ENCODE measurements at places on chromosomes 16 and 17. TPM values are rescaled to one million over a fixed set of nuclear protein-coding genes. Genes with fewer than 3 reads are reported as not detected.
A peak's percentile ranks its signal among the peaks of the same experiment; 100 is the strongest.

GRCh38 chr16:56261656-56262055, 70.4 kb downstream of the GNAO1 start:
- no peaks in the 10 kb centered on the region for H3K36me3 ChIP-seq
- peaks cover 35% of the 10 kb centered on the region for H3K27me3 ChIP-seq
- H3K4me3 ChIP-seq: no peak overlapping the region
- H3K4me1 ChIP-seq: peaks cover 2% of the 10 kb centered on the region
- no peak for DNase-seq
- no peak overlapping the region for H3K27ac ChIP-seq

DNA sequence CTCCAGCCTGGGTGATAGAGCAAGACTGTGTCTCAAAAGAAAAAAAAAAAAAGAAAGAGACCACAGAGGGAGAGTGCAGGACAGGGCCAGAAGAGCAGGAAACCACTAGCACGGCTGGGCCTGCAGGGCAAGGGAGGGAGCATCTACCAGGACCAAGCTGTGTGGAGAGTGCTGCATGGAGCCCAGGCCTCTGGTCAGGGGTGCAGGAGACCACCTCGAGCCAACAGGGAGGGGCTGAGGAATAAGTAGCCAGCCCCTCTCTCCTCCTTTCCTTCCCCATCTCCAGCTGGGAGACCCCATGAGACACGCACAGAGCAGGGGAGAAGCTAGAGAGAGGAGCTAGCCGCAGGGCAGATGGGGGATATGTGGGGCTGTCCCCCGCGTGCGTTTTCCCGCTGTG, 67.0 kb upstream of the DNAH17 start:
- H3K27me3 ChIP-seq: peaks cover 22% of the 10 kb centered on the region
- no peak overlapping the region for H3K27ac ChIP-seq
- no peaks in the 10 kb centered on the region for H3K4me1 ChIP-seq
- no peaks in the 10 kb centered on the region for H3K36me3 ChIP-seq
- DNase-seq: no peak
- no peak overlapping the region for H3K4me3 ChIP-seq

Gene HBQ1
- not detected for total RNA-seq

DNA sequence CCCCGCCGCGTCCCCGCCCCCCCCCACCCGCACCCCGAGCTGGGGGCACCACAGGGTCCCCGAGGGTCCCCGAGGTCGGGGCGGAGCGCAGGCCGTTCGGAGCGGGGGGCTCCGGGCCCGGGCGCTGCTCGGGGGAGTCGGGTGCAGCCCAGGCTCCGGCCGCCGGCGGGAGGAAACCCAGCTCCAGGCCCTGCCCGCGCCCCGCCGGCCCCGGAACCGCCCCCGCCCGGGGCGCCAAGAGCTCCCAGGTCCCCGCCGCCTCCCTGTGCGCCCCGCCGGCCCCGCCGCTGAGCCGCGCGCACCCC, 33.2 kb upstream of the RPH3AL start:
- no peak overlapping the region for H3K27ac ChIP-seq
- peak overlapping the region; percentile 51 for H3K4me3 ChIP-seq
- peaks cover 18% of the 10 kb centered on the region for H3K27me3 ChIP-seq
- peaks cover 10% of the 10 kb centered on the region for H3K4me1 ChIP-seq
- DNase-seq: no peak
- H3K36me3 ChIP-seq: no peaks in the 10 kb centered on the region

Gene CD300H
- not detected for total RNA-seq

DNA sequence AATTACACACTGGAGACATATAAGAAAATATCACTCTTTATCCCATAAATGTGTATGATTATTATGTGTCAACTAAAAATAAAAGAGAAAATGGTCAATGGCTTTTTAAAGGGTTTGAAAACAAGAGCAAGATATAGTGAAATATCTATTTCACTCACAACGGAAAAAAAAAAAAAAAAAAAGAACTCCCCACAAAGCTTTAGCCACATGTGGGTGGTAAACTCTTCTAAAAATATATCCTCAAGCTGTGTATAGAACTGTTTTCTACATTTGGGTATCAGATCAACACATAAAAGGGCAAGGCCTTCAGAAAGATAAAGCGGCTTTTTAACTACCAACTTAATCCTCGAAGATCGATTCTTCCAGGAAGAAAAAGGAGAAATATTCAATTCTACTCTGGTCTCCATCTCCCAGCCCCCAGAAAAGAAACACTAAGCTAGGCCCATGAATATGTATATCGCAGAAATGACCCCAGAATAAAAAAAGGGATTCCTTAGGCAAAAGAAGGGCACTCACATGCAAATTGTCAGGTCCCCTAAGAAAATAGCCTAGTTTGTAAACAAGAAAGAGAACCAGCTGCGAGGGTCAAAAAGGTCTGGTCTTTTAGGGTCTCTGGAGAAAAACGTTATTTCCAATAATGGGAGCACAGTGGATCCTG, 4.4 kb downstream of the LITAF start:
- peaks cover 9% of the 10 kb centered on the region for H3K4me1 ChIP-seq
- DNase-seq: no peak
- peaks cover 11% of the 10 kb centered on the region for H3K36me3 ChIP-seq

- no peak for DNase-seq
- peaks cover 41% of the 10 kb centered on the region for H3K27me3 ChIP-seq
- no peaks in the 10 kb centered on the region for H3K36me3 ChIP-seq
These were observed 3.0 kb downstream of the CDH1 start for GRCh38 chr16:68739964-68740627.

Gene ABCA10
- under 0.01 TPM for total RNA-seq

GRCh38 chr16:85606904-85607303, 6.2 kb upstream of the GSE1 start:
- H3K4me3 ChIP-seq: no peak overlapping the region
- H3K36me3 ChIP-seq: no peaks in the 10 kb centered on the region
- no peak for DNase-seq
- no peak overlapping the region for H3K27ac ChIP-seq
- peaks cover 12% of the 10 kb centered on the region for H3K4me1 ChIP-seq
- no peaks in the 10 kb centered on the region for H3K27me3 ChIP-seq

DNA sequence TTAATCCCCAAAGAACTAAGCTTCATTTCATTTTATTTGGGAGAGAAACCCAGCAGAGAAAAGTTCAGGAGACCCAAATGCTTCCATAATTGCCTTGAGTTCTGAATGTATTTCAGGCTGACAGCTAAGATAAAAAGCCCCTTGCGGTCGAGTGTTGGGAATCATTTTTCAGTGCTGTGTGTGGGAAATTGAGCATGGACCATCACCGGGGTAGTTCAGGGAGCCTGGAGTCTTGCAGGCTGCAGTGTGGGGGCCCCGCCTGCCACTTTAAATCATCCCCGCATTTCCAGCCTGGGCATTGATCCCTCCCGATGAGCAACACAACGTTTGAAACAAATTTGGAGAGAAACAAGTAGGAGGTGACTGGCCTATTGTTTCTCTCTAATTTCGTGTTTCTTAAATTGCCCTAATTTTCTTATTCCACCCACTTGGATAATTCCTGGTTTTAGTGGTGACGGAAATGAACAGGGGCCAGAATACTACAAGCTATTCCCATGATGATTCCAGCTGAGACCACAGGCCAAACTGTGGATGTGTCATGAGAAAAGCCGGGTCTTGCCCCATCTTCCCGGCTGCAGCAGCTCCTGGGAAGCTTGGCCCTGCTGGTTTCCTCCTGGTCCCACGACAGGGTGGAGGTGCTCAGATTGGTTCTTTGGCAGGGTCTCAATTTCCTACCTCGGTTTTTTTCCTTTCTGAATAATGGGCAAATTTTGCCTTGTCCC, 75.1 kb downstream of the FOXL1 start:
- H3K36me3 ChIP-seq: no peaks in the 10 kb centered on the region
- H3K4me3 ChIP-seq: no peak overlapping the region
- H3K27me3 ChIP-seq: no peaks in the 10 kb centered on the region
- H3K4me1 ChIP-seq: no peaks in the 10 kb centered on the region
- H3K27ac ChIP-seq: no peak overlapping the region

Gene KRTAP1-1
- 0.83 TPM for total RNA-seq

DNA sequence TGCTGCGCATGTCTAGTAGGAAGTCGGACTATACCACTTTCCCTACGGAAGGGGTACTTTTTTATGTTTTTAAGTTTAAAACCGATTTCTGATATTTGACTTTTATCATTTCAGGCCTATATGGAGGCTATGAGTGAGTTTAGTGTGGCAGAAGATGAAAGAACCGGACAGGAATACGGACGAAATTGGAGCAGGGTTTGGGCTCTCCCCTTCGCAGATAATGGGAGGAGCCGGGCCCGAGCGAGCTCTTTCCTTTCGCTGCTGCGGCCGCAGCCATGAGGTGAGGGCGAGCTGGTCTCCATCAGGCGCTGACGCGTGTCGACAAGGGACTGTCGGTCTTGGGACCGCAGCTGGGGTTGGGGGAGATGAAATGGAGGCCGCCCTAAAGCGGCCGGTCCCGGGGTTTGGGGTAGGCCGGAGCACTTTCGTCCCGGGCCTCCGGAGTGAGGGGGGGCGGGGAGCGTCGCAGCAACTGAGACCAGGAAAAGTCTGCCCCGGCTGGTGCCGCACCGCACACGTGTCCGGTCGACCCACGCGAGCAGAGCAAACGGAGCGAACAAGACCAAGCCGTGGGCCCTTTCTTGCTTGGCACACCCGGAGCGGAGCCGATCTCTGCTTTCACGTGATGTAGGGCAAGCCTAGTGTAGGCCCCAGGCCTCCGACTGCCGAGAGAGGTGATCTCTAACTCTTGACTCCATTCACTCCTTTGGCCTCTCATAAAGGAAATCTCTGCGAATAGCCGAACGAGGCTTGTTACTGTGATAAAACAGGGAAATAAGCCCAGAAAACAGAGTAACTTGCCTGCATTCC, at the start of gene RPL19:
RPL19 (plus strand) TSS at position 214 of the 810 bp plus-strand sequence; CDS start at position 276, 62 bp downstream.
- H3K4me1 ChIP-seq: peaks cover 14% of the 10 kb centered on the region
- H3K4me3 ChIP-seq: peak within 1 kb of the TSS; percentile 86
- H3K27me3 ChIP-seq: no peaks in the 10 kb centered on the region
- H3K36me3 ChIP-seq: peaks cover 39% of the 10 kb centered on the region

DNA sequence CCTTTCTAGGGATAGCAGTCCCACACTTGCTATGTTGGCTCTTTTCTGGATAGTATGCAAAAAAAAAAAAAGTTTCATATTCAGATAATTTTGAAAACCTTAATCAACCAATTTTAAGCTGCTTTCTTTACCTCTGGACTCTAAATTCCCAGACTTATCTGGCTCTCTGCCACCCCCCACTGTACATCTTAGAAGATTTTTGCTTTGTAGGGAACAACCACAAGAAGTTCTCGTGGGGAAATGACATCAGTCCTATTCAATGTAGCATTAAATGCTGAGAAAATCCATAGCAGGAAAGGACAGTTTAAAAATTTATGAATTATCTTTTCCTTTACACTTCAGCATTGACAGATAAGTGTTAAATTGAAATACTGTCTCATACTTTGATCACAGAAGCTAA, 562.7 kb upstream of the HSBP1 start:
- H3K36me3 ChIP-seq: no peaks in the 10 kb centered on the region
- no peak overlapping the region for H3K4me3 ChIP-seq
- no peak overlapping the region for H3K27ac ChIP-seq
- H3K4me1 ChIP-seq: no peaks in the 10 kb centered on the region

GRCh38 chr17:44906763-44907728, 7.8 kb upstream of the EFTUD2 start:
- H3K36me3 ChIP-seq: no peaks in the 10 kb centered on the region
- H3K4me3 ChIP-seq: no peak overlapping the region
- no peaks in the 10 kb centered on the region for H3K27me3 ChIP-seq

DNA sequence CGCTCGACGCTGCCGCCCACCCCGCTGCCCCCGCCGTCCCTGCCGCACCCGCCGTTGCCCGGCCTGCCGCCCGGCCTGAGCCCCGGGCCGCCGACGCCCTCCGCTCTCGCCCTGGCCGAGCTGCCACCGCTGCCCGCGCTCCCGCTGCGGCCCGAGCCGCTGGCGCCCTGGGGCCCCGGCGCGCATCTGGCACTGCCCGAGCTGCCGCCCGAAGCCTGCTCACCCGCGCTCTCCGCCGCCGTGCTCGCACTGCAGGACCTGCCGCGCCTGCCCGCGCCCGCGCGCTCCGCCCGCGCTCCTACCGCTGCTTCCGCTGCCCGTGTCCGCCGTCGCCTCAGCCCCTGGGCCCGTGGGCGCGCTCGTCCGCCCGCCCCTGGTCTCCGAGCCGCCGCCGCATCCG, 8.4 kb upstream of the CLDN9 start:
- H3K27ac ChIP-seq: no peak overlapping the region
- H3K4me1 ChIP-seq: no peaks in the 10 kb centered on the region
- peaks cover 36% of the 10 kb centered on the region for H3K27me3 ChIP-seq
- no peaks in the 10 kb centered on the region for H3K36me3 ChIP-seq
- DNase-seq: no peak

All from IMR-90 (cell line).